ENCODE measurements at places on chromosomes 3 and 15.

- H3K27ac ChIP-seq, result no peak overlapping the region
- H3K4me3 ChIP-seq, result no peak overlapping the region
- H3K36me3 ChIP-seq, result peaks cover 15% of the 10 kb centered on the region
- no peaks in the 10 kb centered on the region for H3K4me1 ChIP-seq
- no peak for DNase-seq
- no peaks in the 10 kb centered on the region for H3K27me3 ChIP-seq
These were observed 39.9 kb upstream of the SKOR1 start for GRCh38 chr15:67785431-67785830.

GRCh38 chr3:51712511-51712931 lies 5.7 kb downstream of the GRM2 start:
- DNase-seq, result no peak
- H3K27ac ChIP-seq, result no peak overlapping the region
- no peak overlapping the region for H3K4me3 ChIP-seq
- H3K4me1 ChIP-seq, result peaks cover under 1% of the 10 kb centered on the region

DNA sequence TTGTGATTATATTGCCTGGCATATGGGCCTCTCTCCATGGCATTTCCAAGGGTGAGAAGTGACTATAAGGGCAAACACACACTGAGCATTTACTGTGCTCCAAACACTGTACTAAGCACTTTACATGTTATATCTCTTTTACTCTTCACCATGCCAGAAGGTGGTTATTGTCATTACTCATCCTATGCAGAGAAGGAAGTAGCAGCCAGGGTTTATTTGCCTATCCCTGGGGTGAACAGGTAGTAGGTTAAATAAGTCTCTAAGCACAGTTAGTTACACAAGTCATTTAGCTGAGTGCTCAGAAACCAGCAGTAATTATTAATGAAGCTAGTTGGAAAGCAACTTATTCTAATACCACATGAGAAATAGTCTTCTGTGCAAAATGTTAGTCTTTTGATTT lies 109.9 kb upstream of the SYNPR start:
- H3K36me3 ChIP-seq, result no peaks in the 10 kb centered on the region
- no peak for DNase-seq
- H3K4me1 ChIP-seq, result no peaks in the 10 kb centered on the region

DNA sequence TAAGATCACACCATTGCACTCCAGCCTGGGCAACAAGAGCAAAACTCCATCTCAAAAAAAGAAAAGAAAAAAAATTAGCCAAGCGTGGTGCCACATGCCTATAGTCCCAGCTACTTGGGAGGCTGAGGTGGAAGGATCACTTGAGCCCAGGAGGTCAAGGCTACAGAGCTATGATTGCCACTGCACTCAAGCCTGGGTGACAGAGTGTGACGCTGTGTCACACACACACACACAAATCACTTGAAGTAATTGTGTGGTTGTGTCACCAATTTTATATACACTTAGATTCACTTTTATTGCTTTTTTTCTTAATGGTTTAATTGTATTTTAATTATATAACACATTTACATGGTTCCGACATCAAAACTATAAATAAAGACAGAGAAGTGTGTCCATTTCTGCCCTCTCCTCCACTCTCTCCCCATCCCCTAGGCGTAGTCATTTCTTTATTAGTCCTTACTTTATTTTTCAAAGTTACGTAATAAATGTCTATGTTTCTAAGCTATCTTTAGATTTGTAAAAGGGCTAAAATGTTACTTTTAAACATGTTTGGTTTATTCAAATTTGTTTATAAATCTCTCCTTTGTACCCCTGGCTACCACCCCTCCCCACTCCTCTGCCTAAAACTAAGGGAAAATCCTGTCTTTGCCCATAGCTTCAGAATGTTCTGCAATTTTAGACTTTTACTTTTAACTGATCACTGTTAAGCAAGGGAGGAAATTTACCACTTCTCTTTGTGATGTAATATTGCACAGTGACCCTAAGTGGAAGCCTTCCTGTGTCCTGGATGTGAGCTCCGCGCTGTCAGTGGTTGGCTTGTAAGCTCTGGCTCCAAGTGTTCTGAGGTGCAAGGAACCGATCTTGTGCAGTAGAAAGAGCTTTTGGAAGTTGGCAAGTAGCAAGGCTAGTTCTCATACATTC lies 10.8 kb upstream of the VILL start:
- no peaks in the 10 kb centered on the region for H3K27me3 ChIP-seq
- H3K4me3 ChIP-seq, result no peak overlapping the region
- H3K4me1 ChIP-seq, result peaks cover 12% of the 10 kb centered on the region
- no peak for DNase-seq
- H3K27ac ChIP-seq, result no peak overlapping the region

- no peak for DNase-seq
- H3K27me3 ChIP-seq, result no peaks in the 10 kb centered on the region
- no peak overlapping the region for H3K27ac ChIP-seq
- H3K4me3 ChIP-seq, result no peak overlapping the region
- no peaks in the 10 kb centered on the region for H3K4me1 ChIP-seq
- no peaks in the 10 kb centered on the region for H3K36me3 ChIP-seq
These were observed 226.6 kb upstream of the ROBO1 start for GRCh38 chr3:79994397-79994796.

DNA sequence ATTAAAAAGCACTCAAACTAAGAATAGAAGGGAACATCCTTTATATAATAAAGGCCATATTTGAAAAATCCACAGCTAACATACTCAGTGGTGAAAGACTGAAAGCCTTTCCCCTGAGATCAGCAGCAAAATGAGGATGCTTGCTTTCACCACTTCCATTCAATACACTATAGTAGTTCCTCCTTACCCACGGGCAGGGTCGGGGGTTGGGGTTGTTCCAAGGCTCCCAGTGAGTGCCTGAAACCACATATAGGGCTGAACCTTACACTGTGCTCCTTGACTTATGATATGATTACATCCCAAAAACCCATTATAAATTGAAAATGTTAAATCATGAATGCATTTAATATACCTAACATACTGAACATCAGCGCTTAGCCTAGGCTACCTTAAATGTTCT lies 37.7 kb downstream of the ALDH1L1 start:
- no peaks in the 10 kb centered on the region for H3K27me3 ChIP-seq
- DNase-seq, result no peak
- no peaks in the 10 kb centered on the region for H3K4me1 ChIP-seq
- H3K27ac ChIP-seq, result no peak overlapping the region
- no peak overlapping the region for H3K4me3 ChIP-seq
- no peaks in the 10 kb centered on the region for H3K36me3 ChIP-seq

GRCh38 chr3:117735481-117736101 lies 1026.0 kb downstream of the TUSC7 start:
- no peak overlapping the region for H3K4me3 ChIP-seq

DNA sequence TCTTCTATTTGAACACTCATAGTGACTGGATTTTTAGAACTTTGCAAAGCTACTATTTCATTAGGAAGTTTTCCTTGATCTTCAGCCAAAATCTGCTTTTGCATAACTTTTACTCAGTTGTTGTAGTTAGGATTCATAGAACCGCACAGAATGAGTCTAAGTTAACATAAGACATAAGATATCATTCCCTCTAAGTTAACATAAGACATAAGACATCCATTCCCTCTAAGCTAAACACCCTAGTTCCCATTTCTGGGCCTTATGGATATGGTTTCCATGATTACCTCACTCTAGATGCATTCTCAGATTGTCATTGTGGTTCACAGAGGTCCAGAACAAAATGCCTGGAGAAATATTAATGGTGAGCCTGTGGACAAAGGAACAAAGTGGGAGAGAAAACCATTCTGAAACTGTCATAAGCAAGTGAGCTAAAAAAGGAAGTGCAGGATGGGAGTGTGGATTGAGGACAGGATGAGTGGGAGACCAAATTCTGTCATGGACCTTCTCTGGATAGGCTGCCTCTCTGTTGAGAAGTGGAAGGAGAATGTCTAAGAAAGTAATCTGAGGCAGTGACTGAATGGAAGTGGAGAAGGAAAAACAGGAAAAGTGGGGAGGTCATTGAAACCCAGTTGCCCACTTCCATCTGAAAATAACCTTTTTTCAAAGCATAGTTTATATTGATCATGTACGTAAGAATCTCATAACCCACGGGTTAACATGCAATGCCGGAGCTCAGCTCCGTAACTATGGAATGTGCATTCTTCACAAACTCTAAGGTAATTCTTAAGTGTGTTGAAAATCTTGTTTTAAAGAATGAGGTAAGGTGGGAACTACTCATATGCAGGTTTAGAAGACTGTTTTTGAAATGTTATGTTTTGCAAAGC lies 37.4 kb upstream of the SECISBP2L start:
- H3K4me3 ChIP-seq, result no peak overlapping the region
- H3K36me3 ChIP-seq, result no peaks in the 10 kb centered on the region
- no peak overlapping the region for H3K27ac ChIP-seq
- H3K4me1 ChIP-seq, result no peaks in the 10 kb centered on the region

DNA sequence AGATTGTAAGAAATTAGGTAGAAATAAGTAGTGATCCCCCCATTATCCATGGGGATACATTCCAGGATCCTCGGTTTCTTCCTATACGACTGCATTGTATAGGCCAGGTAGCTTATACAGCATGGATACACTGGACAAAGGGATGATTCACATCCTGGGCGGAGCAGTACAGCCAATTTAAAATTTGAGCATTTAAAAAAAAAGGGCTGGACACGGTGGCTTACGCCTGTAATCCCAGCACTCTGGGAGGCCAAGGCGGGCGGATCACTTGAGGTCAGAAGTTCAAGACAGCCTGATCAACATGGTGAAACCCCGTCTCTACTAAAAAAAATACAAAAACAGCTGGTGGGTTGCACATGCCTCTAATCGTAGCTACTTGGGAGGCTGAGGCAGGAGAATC lies 976 bp upstream of the ARGFX start:
- no peak overlapping the region for H3K4me3 ChIP-seq
- no peak for DNase-seq
- H3K4me1 ChIP-seq, result no peaks in the 10 kb centered on the region
- no peaks in the 10 kb centered on the region for H3K27me3 ChIP-seq
- H3K36me3 ChIP-seq, result no peaks in the 10 kb centered on the region

GRCh38 chr15:69652751-69653305 lies 200.2 kb downstream of the RPLP1 start:
- H3K4me3 ChIP-seq, result no peak overlapping the region
- no peaks in the 10 kb centered on the region for H3K4me1 ChIP-seq
- peaks cover 89% of the 10 kb centered on the region for H3K27me3 ChIP-seq
- no peak overlapping the region for H3K27ac ChIP-seq

GRCh38 chr3:176799675-176800074 lies 397.6 kb downstream of the TBL1XR1 start:
- H3K36me3 ChIP-seq, result no peaks in the 10 kb centered on the region
- H3K27me3 ChIP-seq, result no peaks in the 10 kb centered on the region
- H3K4me3 ChIP-seq, result no peak overlapping the region

GRCh38 chr3:171811913-171812335 lies 1.6 kb upstream of the PLD1 start:
- no peaks in the 10 kb centered on the region for H3K27me3 ChIP-seq
- peaks cover 47% of the 10 kb centered on the region for H3K4me1 ChIP-seq
- H3K4me3 ChIP-seq, result no peak overlapping the region
- DNase-seq, result no peak

- DNase-seq, result no peak
- no peak overlapping the region for H3K27ac ChIP-seq
- no peaks in the 10 kb centered on the region for H3K36me3 ChIP-seq
- no peak overlapping the region for H3K4me3 ChIP-seq
- no peaks in the 10 kb centered on the region for H3K4me1 ChIP-seq
- H3K27me3 ChIP-seq, result no peaks in the 10 kb centered on the region
These were observed 208.6 kb downstream of the ZIC4 start for GRCh38 chr3:147197739-147198138.
